NCI-H774 (cell line): ENCODE measurements at places on chromosomes 4 and X.

GRCh38 chr4:10607206-10607605 lies 77.4 kb downstream of the CLNK start:
- DNase-seq, result no peak

- DNase-seq, result no peak
These were observed 4.7 kb downstream of the LIMCH1 start for GRCh38 chr4:41542526-41543275.

GRCh38 chr4:38075370-38076152 lies 115.4 kb downstream of the PTTG2 start:
- DNase-seq, result no peak

GRCh38 chrX:111896148-111896547 lies 20.2 kb downstream of the TRPC5OS start:
- no peak for DNase-seq

DNA sequence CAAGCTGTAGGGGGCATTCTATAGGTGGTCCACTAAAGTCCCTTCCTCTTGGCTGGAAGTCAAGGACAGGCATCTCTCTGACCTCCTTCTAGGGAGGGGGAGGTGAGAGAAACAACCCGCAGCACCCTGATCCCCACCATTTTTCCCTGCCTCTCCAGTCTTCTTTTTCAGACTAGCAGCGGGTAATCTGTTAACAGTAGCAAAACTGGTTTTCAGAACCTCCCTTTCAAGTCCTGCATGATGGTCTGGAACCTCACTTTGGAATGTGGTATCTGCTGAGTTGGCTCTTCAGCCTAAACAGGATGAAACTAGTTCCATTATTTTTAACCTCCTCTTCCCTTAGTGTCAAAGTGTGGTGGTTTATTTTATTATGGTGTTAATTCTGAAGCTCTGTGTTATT lies 196.0 kb downstream of the NWD2 start:
- no peak for DNase-seq

GRCh38 chr4:54547299-54548097 lies 110.3 kb upstream of the KIT start:
- DNase-seq, result peak; percentile 47

GRCh38 chrX:136691028-136691809 lies 43.3 kb downstream of the CD40LG start:
- DNase-seq, result no peak

DNA sequence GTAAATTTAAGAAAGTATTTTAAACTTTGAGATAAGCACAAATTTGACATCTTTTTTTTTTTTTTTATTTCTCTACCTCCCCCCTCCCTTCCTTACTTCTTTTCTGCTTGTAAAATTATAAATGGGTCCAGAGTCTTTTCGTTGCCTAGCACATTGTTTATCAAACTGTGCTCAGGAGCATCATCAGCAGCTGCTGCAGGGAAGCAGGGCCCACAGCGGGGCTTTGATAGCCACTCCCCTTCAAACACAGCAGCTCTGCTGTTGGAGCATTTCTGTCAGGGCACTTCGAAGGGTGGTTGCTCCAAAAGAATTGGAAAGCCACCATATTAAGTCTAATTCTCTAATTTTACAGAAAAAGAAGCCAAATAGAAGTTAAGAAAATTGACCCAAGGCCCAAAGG lies 588.3 kb downstream of the SPRY1 start:
- no peak for DNase-seq

DNA sequence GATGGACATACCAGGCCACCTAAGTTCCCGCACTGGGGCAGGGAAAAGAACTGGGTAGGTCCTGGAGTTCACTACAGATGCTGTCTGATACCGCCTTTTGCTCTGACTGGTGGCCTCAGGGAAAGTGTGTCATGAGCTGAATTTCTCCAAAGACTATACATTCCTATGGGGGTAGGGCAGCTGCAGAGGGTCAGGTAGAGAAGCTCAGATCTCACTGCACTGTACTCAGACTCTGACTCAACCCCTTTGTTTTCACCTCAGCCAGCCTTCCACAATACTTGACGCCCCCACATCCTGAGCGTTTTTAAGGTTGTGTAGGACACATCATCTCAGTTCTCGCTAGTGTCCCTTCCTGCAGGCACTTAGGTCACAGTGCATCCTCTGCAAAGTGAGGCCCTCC lies 7.8 kb downstream of the GATB start:
- DNase-seq, result no peak

- DNase-seq, result no peak
These were observed at the start of gene HTATSF1 for GRCh38 chrX:136497556-136498052. HTATSF1 (plus strand) TSS chrX:136497592; CDS start chrX:136497685, 93 bp downstream.

DNA sequence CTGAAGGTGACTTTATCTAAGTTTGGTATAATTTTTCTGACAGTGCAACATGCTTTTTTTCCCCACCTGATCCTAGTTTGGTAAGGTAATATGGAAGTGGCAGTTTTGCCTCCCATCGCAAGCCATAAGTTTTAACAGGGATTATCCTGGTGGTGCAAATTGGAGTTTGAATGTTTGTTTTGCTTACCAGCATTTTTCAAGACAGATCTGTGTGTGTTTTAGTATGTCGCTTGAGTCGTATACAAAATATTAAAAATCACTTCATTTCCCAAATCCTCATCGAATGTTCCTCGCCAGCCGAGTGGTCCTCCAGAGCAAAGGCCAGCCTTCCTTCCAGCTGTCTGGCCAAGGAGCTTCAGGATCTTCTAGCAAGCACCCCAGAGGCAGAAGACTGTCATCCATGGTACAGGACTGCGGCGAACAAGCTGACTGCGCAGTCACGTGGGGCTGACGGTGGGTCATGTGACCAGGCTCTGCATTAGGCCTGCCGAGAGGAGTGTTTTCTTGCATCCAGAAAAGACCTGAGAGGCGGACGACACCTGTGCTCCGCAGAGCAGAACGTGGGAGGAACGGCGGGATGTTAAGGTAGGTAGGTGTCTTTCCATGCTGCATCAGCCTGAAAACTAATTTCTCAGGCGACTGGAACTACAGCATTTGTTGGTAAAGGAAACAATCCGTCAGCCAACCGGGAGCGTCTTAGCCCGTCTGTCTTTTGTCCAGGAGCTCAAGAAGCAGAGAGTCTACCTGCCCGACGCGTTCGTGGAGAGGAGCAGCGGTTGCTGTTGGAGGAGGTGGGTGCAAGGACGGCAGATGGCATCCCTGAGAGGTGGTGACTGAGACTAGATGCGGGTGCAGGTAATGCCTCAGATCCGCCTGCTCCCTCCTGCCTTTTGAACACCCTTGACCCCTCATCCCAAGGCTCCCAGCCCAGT lies at the start of gene GPRASP3:
Gene GPRASP3 (plus strand): TSS at position 507 of the 932 bp plus-strand sequence. CDS start 28,253 bp downstream, outside the sequence.
- peak; percentile 1 for DNase-seq

DNA sequence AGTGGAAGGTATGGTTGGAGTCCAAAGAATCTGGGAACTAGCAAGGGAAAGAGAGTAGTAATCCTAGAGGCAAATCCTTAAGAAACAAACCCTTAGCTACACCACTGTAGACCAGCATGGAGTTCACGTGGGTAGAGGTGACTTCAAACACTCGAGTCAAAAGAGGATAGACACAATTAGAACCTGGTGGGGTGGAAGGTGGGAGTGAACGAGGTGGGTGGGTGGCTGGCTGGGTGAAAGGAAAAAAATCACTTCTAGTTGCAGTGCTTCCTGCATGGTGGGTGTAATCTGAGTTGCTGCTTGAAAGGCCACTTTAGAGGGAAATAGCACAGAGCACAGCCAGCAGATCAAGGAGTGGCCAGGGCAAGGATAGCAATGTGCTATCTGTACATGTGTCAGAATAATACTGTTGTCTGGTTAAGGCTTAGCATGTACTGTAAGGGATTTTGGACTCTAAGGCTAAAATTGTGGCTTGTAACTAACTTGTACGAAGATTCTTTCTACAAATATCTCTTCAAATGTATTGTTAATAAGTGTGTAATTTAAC lies 356.2 kb downstream of the GRIA2 start:
- DNase-seq, result no peak

DNA sequence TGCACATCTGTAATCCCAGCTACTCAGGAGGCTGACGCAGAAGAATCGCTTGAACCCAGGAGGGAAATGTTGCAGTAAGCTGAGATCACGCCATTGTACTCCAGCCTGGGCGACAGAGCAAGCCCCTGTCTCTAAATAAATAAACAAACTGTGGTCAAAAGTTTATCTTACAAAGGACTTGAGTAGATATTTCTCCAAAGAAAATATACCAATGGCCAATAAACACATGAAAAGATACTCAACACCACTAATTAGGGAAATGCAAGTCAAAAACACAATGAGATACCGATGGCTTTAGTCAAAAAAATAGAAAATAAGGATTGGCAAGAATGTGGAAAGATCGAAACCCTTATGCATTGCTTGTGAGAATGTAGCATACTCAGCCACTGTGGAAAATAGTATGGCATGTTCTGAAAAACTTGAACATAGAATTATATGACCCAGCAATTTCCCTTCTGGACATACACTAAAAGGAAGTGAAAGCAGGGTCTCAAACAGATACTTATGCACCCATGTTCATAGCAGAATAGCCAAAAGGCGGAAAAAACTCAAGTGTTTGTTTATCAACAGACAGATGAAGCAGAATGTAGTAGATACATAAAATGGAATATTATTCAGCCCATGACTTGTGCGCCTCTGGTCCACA lies 2.0 kb upstream of the CFAP97 start:
- no peak for DNase-seq

DNA sequence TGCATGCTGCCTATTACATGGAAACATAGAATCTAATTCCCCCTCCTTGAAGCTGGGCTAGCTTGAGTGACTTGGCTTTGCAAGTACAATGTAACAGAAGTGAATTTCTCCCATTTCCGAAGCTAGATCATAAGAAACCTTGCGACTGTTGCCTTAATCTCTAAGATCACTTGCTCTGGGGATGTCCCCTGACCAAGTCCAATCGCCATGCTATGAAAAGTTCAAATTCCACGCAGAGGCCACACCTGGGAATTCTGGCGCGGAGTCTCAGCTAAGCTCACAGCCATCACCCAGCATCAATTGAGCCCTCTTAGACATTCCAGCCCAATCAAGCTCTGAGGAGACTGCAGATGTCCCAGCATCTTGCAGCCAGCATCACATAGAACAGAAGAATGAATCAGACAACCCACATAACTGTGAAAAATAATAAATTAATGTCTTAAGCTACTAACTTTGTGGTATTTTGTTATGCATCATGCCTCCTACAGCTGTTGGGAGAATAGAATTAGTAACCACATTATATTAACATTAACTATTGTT lies 27.0 kb downstream of the GPM6A start:
- no peak for DNase-seq

DNA sequence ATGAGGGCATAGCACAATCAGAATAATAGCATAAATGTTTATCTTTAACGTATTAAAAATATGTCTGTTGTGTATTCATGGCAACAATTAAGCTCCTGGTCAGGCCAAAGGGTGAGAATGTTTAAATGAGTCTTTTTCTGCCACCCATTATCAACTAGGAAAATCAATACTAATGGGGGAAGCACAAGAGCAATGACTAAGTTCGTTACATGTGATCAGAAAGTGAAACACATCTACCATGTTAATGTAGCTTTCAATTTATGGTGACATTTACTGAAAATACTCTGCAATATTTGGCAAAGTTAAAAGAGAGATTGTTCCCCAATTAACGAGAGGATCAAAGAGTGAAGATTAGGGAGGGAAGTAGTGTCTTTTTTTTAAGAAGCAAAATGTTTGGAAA lies 143.7 kb downstream of the NAA11 start:
- DNase-seq, result no peak

DNA sequence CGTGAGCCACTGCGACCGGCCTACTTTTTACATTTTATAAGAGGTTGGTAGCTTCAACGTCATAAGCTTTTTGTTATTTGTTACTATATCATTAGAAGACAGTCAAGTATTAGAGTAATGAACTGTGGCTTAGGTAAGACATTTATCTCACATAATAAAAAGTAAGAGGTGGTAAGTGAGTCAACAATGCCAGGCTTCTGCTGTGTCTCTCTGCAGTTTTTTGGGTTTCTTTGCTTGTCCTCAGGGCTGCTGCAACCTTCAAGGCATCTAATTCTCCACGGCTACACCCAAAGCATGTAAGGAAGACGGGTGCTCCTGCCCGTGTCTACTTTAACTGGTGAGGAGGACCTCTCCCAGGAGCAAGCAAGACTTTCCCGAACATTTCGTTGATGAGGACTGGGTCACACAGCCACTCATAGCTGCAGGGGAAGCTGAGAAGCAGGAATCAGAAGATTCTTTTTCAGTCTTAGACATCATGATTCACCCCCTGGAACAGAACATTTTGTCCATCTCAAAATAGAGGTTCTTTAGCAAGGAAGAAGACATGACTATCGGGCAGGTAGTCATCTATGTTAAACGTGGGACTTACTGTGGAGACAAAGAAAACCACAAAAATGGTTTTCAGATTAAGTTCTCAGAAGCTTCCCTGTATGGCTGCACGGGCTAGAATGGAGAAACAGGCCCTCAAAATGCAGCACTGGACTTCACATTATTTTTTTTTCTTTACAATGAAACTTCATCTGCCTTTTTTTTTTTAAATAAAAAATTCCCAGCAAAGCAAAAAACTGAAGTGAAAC lies 13.0 kb upstream of the RHOH start:
- DNase-seq, result no peak

DNA sequence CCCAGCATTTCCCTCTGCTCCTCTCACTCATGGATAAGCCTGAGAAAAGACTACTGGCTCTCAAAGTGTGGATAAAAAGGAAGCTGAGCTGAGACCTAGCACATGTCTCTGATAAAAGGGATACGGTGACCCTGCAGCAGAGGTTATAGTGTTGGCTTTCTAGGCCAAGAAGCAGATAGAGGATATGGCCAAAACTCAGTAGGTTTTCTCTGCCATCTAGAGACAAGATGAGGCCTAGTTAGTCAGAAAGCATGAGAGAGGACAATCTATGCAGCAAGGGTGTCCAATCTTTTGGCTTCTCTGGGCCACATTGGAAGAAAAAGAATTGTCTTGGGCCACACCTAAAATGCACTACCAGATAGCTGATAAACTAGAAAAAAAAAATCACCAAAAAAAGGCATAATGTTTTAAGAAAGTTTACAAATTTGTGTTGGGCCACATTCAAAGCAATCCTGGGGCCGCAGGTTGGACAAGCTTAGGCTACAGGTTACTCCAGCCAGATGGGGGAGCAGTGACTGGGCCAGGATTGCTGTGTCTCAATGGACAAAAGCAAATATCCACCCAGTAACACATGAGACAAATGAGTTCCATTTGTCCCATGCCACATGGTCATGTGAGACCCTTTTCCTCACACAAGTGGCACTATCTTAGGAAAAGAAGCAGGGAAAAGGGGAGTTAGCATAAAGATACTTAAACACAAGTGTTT lies 411.4 kb downstream of the INPP4B start:
- no peak for DNase-seq

DNA sequence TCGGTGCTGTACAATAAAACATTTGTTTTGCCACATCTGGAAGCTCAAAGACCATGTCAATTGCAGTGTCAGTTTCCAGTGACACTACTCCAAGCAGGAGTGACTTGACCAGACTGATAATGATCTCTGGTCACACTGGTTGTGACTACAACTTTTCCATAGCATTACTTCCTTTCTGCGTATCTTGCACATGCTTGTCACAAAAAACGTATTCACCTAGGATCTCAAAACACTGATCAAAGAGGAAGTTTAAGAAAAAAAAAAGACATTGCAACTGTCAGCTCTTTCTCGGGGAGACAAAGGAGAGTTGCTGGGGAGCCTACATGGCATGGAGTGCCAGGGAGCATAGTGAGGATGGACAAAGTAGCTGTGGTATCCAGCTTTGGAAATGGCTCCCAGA lies 60.6 kb downstream of the OPHN1 start:
- DNase-seq, result no peak
